ENCODE measurements at places on chromosomes 7 and 10.
A peak's percentile ranks its signal among the peaks of the same experiment; 100 is the strongest.

GRCh38 chr10:73840403-73841060 lies 29.1 kb upstream of the NDST2 start:
- H3K36me3 ChIP-seq = peaks cover 31% of the 10 kb centered on the region
- no peaks in the 10 kb centered on the region for H3K4me1 ChIP-seq
- no peak for DNase-seq
- H3K27me3 ChIP-seq = no peaks in the 10 kb centered on the region
- H3K27ac ChIP-seq = no peak overlapping the region

DNA sequence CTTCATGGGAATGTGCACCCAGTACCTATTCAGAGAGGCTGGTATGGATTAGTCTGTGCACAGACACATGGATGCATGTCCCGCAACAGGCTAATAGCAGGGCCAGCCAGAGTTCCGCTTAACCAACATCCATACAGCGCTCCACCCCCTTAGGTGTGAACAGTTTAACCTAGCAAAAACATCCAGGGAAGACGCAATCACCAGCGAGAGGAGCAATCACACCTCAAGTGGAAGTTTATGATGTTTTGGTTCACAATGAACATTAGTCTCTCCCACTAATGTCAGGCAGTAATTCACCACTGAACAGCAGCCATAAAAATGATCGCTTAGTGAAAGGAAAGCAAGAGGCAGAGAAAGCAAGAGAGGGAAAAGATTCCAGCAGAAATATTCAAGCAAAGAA lies 91.1 kb downstream of the PLXNA4 start:
- no peak overlapping the region for H3K4me3 ChIP-seq
- no peaks in the 10 kb centered on the region for H3K36me3 ChIP-seq
- H3K4me1 ChIP-seq = no peaks in the 10 kb centered on the region

GRCh38 chr7:131747658-131748232 lies 191.3 kb upstream of the PODXL start:
- H3K36me3 ChIP-seq = no peaks in the 10 kb centered on the region
- H3K27ac ChIP-seq = no peak overlapping the region
- peaks cover 22% of the 10 kb centered on the region for H3K27me3 ChIP-seq
- no peak overlapping the region for H3K4me3 ChIP-seq
- DNase-seq = no peak
- peaks cover 12% of the 10 kb centered on the region for H3K4me1 ChIP-seq

GRCh38 chr10:109947111-109947920 lies 24.0 kb upstream of the XPNPEP1 start:
- H3K36me3 ChIP-seq = no peaks in the 10 kb centered on the region
- H3K27ac ChIP-seq = peak overlapping the region; percentile 40
- no peaks in the 10 kb centered on the region for H3K27me3 ChIP-seq
- H3K4me3 ChIP-seq = no peak overlapping the region

DNA sequence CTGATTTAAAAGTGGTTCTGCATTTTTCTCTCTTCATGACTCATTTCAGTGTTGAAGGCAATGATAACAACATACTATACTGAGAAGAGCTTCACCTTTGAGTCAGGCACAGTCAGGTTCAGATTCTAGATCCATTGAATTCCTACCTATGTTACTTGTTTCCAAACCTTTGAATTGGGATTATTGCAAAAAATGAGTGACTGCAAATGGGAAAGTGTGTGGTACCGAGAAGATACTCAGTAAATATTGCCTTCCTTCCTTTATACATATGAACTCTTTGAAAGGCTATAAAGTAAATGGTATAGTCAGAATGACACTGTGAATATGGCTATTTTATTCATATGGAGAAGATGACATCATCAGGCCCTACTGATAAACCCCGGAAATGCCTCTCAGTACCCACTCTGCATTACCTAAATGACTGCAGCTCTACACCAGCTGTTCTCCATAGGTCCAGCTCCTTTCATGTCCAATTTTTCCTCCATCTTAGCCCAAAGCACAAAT lies 66.7 kb upstream of the FGL2 start:
- DNase-seq = no peak
- H3K4me3 ChIP-seq = no peak overlapping the region
- peaks cover 10% of the 10 kb centered on the region for H3K36me3 ChIP-seq
- H3K27me3 ChIP-seq = no peaks in the 10 kb centered on the region
- no peaks in the 10 kb centered on the region for H3K4me1 ChIP-seq

GRCh38 chr7:31419505-31420055 lies 79.1 kb upstream of the NEUROD6 start:
- DNase-seq = no peak
- H3K36me3 ChIP-seq = no peaks in the 10 kb centered on the region
- peaks cover 5% of the 10 kb centered on the region for H3K27me3 ChIP-seq
- no peak overlapping the region for H3K27ac ChIP-seq

DNA sequence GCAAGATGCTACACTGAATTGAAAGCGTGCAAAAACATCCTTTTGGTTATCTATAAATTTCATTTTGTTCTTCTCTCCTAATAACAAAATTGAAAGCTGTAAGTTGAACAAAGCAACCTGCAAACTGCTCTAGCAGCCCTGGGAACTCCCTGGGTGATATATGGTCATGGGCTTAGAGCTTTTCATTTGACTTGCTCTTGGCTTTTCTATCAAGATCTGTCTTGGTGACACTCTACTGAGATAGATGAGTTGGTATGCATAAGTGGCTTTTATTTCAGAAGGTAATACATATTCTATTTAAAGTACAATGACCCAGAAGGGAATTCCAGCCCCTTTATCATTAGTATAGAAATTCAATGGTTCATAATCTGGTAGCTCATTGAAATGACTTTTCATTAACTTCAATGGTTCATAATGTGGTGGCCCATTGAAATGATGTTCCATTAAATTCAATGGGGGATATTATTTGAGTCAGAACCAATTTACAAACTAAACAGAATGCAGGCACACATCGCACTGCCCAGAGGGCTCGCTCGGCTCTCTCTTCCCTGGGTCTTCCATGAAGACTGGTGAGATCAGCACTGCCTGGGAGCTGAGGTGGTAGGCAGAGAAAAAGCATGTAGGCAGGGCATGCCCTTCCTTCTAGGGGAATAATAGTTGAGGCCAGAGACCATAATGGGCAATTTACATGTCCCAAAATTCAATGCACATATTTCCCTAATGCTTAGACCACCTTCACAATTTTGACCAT lies 10.1 kb upstream of the KCNMA1 start:
- no peaks in the 10 kb centered on the region for H3K27me3 ChIP-seq
- no peak overlapping the region for H3K4me3 ChIP-seq
- peaks cover 9% of the 10 kb centered on the region for H3K4me1 ChIP-seq

GRCh38 chr7:101115215-101115614 lies 11.7 kb upstream of the SERPINE1 start:
- no peaks in the 10 kb centered on the region for H3K36me3 ChIP-seq
- no peaks in the 10 kb centered on the region for H3K27me3 ChIP-seq
- peaks cover 10% of the 10 kb centered on the region for H3K4me1 ChIP-seq
- no peak overlapping the region for H3K27ac ChIP-seq
- no peak overlapping the region for H3K4me3 ChIP-seq

GRCh38 chr7:318476-318875 lies 28.5 kb downstream of the FOXL3 start:
- H3K27me3 ChIP-seq = peaks cover 72% of the 10 kb centered on the region
- peaks cover 2% of the 10 kb centered on the region for H3K4me1 ChIP-seq
- H3K36me3 ChIP-seq = no peaks in the 10 kb centered on the region
- no peak overlapping the region for H3K27ac ChIP-seq
- H3K4me3 ChIP-seq = no peak overlapping the region

GRCh38 chr10:121633056-121633455 lies 34.8 kb upstream of the FGFR2 start:
- H3K27me3 ChIP-seq = no peaks in the 10 kb centered on the region
- peaks cover 6% of the 10 kb centered on the region for H3K36me3 ChIP-seq
- no peak overlapping the region for H3K4me3 ChIP-seq
- peaks cover 15% of the 10 kb centered on the region for H3K4me1 ChIP-seq
- H3K27ac ChIP-seq = no peak overlapping the region

DNA sequence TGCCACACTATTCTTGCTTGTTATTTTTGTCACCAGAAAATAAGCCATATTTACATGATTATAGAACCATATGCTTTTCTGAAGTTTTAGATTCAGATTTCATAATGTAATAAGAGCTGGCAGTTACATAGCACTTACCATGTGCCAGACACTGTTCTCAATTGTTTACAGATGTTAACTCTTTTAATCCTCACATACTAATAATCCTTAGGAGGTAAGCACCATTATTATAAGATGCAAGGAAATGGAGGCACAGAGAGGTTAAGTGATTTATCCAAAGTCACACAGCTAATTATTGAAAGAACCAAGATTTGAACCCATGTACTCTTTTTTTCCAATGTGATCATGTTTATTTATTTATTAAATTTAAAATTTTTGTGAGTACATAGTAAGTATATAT lies 57.2 kb downstream of the CREB5 start:
- no peaks in the 10 kb centered on the region for H3K36me3 ChIP-seq
- H3K27ac ChIP-seq = no peak overlapping the region
- peaks cover 5% of the 10 kb centered on the region for H3K27me3 ChIP-seq
- DNase-seq = no peak
- H3K4me1 ChIP-seq = peaks cover 14% of the 10 kb centered on the region

GRCh38 chr7:92755680-92756079 lies 80.7 kb downstream of the CDK6 start:
- no peaks in the 10 kb centered on the region for H3K27me3 ChIP-seq
- H3K4me1 ChIP-seq = peaks cover 45% of the 10 kb centered on the region
- peaks cover 24% of the 10 kb centered on the region for H3K36me3 ChIP-seq
- no peak for DNase-seq

DNA sequence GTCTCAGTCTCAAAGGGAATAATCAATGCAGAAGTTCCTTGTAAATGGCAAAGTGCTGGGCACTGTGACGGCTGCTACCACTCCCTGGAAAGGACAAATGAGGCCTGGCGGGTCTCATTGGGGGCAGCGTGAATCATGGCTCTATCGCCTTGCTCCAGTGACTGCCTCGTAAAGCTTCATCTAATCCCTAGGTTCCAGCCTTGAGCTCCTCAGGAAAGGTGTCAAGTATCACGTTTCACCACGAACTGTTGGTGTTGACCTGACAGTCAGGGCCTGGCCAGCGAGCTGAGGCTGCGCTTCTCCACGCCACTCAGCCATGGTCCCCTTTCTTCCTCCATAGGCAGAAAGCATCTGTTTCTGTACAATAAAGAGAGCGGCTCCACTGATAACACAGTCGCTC lies 126.7 kb upstream of the ZNF32 start:
- H3K4me1 ChIP-seq = no peaks in the 10 kb centered on the region
- H3K36me3 ChIP-seq = no peaks in the 10 kb centered on the region
- peaks cover 4% of the 10 kb centered on the region for H3K27me3 ChIP-seq
- no peak for DNase-seq
- no peak overlapping the region for H3K4me3 ChIP-seq

DNA sequence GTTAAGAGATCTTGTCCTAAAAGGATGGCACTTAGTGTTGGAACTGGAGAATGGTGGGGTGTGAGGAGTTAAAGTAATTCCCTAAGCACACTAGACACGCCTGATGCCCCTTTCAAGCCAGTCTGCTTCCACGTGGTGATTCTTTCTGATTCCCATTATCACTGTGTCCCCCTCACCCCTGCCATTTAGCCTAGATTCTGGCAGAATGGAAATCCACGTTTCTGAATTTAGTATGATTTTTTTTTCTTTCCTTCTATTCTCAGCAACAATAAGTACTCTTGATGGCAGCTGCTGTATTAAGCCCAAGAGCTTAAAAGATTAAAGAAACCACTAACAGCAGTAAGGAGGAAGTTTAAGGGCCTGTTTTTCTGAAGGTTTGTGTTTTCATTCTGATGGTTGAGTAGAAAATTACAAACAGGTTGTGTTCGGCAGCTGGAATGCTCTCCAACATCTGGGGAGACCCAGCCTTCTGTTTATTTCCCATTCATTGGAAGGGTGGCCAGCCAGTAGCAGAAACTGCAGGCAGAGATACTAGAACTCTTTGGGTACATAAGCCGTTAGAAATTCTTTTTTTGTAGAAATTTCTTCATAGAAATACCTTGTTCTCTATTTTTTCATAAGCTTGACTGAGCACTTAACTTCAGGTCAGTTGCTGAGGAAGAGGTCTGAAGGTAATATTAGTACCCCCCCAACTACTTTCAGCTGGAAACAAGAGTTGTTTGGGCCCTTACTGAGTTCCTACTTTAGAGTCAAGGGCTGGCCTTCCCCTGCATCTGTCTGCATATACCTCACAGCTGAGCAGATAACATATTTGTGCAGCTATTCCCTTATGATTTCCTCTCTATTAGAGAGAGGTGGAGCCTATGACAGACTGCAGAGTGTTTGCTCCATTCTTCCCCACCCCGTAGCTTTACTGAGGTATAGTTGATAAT lies 355.1 kb downstream of the AUTS2 start:
- no peak for DNase-seq
- H3K4me3 ChIP-seq = no peak overlapping the region
- H3K4me1 ChIP-seq = peaks cover 29% of the 10 kb centered on the region
- no peaks in the 10 kb centered on the region for H3K36me3 ChIP-seq

DNA sequence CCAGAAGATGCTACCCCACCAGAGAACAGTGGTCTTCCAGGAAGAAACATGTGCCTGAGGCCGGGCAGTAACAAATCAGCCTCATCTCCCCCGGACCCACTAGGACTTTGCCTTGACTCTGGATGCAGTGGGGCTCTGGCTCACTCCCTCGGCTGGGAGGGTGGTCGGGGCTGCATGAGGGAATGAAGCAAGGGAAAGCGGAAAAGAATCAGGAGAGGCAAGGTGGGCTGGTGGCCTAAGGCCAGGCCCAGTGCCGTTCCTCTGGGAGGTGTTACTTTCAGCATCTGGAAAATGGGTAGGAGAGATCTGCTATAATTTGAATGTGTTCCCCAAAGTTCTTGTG lies 51.8 kb downstream of the CLEC2L start:
- H3K27me3 ChIP-seq = no peaks in the 10 kb centered on the region
- H3K36me3 ChIP-seq = peaks cover 52% of the 10 kb centered on the region
- no peak for DNase-seq
- no peak overlapping the region for H3K4me3 ChIP-seq

GRCh38 chr7:90625051-90625450 lies 28.9 kb downstream of the CDK14 start:
- peaks cover 2% of the 10 kb centered on the region for H3K36me3 ChIP-seq
- H3K27ac ChIP-seq = peak overlapping the region; percentile 93
- H3K4me3 ChIP-seq = no peak overlapping the region
- peaks cover 57% of the 10 kb centered on the region for H3K4me1 ChIP-seq
- no peaks in the 10 kb centered on the region for H3K27me3 ChIP-seq

DNA sequence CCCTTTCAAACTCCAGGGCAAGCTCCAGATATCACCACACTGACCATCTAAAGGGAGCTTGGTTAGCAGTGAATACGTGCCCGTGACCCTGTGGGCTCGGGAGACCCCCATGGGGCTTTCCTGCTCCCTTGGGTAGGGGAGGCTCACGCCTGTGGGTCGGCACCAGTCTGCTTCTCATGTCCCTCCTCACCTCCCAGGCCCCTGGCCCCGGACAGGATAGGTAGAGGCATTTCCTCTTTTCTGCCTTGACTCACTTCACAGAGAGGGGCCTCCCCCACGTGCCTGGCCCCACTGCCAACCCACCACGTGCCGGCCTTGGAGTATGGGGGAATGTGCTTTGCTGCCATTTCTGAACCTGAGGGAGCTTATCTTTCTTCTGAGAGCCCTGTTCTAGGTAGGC lies 131.3 kb upstream of the FAM20C start:
- H3K4me3 ChIP-seq = no peak overlapping the region
- H3K27me3 ChIP-seq = peaks cover 6% of the 10 kb centered on the region
- peak; percentile 12 for DNase-seq
- H3K36me3 ChIP-seq = no peaks in the 10 kb centered on the region

- no peak overlapping the region for H3K27ac ChIP-seq
- H3K36me3 ChIP-seq = peaks cover 11% of the 10 kb centered on the region
- DNase-seq = no peak
- H3K4me1 ChIP-seq = peaks cover 20% of the 10 kb centered on the region
- H3K4me3 ChIP-seq = no peak overlapping the region
- H3K27me3 ChIP-seq = no peaks in the 10 kb centered on the region
Observed at GRCh38 chr7:6478186-6478585, 30.4 kb upstream of the DAGLB start.
